ENCODE measurements at places on chromosomes 16 and 17. TPM values are rescaled to one million over a fixed set of nuclear protein-coding genes. Genes with fewer than 3 reads are reported as not detected.

Gene SOST
- total RNA-seq = not detected

Gene G6PC3
- total RNA-seq = 59.3 TPM

Gene NUTF2
- 260 TPM for total RNA-seq

Gene VASN
- 5.1 TPM for total RNA-seq

Gene YPEL2
- total RNA-seq = 0.15 TPM

Gene ABAT
- 0.52 TPM for total RNA-seq

Gene RDM1
- total RNA-seq = 3.2 TPM

Gene P2RX1
- not detected for total RNA-seq

Gene ARHGAP23
- 11.2 TPM for total RNA-seq

Gene CHST4
- not detected for total RNA-seq

Gene DNAH17
- total RNA-seq = 1.8 TPM

Gene MYO15A
- total RNA-seq = 0.30 TPM

Gene MT2A
- 113 TPM for total RNA-seq

Gene MAP2K6
- 16.0 TPM for total RNA-seq

Gene ST6GALNAC1
- not detected for total RNA-seq

Gene NTN3
- 0.14 TPM for total RNA-seq

Gene COPZ2
- 8.5 TPM for total RNA-seq

Gene PRKCB
- total RNA-seq = 2.0 TPM

Gene TSNAXIP1
- 0.45 TPM for total RNA-seq

Gene PRCD
- not detected for total RNA-seq

Gene FOXN1
- not detected for total RNA-seq

Gene LLGL2
- 9.2 TPM for total RNA-seq

Gene TNFRSF17
- total RNA-seq = not detected

Gene ADGRG3
- 8.8 TPM for total RNA-seq

Data from NCI-H460 (cell line).